Stimulated activated CD4-positive, alpha-beta T cell treated with anti-CD3 and anti-CD28 coated beads, Interleukin-15, amount 100 ng/mL, for 1 hour (primary cell): ENCODE measurements at places on chromosomes 7 and 10.

DNA sequence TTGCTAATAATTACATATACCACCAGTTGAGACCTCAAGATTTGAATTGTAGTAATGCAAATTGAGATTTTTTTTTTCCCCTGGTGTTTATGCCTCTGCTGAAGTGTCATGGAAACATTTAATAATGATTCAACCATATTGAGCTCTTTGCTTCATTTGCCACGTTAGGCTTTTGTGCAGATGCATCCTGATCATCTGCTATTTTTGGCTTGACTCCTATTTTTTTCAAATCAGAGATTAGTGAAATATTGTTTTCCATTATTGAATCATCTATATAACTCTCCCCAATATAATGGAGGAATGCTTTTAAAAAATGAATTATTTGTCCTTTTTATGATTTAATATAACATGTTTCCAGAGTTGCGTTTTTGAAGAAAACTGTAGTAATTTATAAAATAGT is 115.1 kb downstream of the SRI start:
- DNase-seq, result no peak

DNA sequence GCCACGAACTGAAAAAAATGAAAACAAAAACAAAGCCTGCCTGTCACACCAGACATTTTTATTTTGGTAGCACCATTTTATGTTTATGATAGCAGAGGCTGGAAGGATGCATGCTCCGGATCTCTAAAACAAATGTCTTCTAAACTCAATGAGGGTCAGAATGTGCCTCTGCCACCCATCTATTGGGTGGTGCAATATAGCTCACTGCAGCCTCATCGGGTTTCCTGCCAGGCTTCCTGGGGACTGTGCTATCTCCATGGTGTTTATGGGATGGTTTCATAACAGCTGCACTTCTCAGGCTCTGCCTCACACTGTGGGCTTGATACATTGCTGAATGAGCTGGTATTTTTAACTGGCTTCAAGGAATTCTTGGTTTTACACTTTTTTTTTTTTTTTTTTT is 94.4 kb downstream of the ITIH5 start:
- no peak for DNase-seq

DNA sequence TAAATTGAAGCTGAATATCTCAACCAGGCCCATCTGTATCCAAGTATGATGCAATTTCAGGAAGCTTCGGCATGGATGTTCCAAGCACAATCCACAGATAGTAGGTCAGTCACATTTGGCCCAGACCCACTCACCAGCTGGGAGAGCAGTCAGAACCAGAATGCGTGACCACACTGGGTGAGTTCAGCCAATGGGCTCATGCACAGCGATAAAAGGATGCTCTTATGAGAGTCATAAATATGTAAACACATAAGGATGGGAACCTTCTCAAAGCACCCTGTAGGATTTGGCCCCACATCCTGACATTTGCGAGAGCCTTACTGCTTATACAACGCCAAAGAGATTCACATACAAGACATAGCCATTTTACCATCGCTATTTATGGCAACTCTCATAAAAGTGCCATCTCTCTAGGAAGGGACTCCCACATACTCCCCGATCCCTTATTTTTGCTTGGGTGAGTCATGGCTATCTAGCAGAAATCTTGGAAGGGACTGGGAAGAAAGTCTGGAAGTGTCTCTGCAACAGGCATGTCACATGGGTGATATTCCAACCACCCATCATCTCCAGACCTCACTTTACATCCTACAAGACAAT is 3.0 kb downstream of the AFAP1L2 start:
- no peak for DNase-seq

DNA sequence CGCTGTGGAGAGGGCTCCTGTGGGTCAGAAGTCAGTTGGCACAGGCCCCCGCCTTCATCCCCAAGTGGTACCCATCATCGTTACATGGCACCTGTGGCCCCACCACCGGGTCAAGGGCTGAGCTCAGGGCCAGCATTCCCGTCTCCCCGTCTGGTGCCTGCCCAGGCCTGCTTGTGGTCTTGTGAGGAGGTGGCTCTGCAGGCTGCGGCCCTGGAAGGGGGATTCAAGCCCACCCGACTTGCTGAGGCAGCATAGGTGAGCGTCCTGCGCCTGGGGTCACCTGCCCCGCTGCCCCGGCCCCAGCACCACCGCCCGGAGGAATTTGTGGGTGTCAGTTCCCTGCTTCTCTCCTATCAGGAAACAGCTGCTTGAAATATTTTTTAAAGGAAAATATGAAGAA is 53.0 kb upstream of the EN2 start:
- DNase-seq, result no peak

DNA sequence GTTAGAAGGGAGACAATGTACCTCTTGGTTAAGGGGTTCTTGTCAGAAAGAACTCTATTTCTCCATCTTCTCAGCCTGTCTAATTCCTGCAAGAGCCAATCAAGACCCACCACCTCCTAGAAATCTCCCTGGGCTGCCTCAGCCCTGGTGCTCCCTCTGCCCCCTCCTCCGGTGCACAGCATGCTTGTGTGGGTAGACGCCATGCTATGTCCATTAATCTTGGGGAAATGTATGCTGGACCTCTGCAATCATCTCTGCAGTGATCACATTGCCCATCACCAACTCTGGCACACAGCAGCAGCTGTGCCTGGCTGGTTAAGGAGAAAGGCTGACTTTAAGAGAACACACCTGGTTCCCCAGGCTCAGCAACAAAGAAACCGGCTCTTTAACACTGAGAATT is 37.3 kb downstream of the SH3PXD2A start:
- no peak for DNase-seq

DNA sequence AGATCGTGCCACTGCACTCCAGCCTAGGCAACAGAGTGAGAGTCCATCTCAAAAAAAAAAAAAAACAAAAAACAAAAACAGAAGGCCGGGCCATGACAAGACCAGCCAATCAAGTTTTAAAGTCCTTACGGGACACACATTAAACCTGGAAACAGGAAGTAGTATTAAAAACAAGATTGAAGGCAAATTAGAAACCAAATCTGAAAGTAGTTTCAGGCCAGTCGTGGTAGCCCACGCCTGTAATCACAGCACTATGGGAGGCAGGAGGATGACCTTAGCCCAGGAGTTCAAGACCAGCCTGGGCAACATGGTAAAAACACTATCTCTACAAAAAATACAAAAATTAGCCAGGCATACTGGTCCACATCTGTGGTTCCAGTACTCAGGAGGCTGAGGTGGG is 18.1 kb downstream of the PSAP start:
- no peak for DNase-seq
